Naive thymus-derived CD8-positive, alpha-beta T cell (primary cell): ENCODE measurements at places on chromosomes 4 and X.

DNA sequence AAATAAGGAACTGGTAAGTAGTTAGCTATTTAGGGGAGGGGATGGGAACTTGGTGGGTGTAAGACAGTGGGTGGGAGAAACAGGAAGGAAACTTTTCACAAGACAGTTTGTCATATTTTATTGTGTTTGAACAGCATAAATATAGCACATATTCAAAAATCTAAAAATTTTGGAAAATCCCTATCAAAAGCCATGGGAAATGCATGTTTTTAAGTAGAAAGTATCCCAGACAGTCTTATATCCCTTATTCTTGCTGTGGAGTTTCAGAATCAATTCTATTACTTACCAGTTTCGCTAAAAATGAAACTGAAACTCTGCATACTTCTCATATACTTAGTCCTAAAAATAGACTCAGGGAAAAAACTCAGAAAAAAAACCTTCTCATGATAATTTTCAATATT lies 22.3 kb upstream of the RASGEF1B start:
- DNase-seq: no peak

GRCh38 chr4:80124246-80125211 lies 51.5 kb upstream of the ANTXR2 start:
- DNase-seq: no peak

DNA sequence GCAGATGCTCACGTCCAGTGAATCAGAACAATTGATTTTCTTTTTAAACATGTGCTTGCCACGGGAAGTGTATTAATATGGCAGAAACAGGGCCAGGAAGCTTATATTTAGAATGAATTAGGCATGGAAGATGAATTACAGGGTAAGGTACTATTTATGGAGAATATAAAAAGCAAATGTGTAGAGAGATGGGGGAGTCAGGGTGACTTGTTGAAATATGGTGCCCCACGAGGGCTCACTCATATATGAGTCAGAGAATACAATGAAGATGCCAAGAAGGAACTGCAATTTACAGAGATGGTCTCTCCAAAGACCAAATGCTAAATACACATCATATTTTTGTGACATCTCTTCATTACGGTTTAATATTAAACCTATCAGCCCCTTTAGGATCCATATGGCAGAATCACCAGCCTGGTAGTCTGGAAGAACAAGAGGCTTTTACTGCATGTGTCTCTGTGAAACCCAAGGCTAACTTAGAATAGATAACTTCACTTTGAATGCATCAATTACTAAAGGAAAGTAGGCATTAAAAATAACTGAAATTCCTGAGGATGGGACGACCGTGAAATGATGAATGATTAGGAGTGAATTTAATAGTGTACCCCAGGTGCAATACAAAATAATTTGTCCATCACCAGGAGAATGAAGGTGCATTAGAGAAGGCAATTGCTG lies 385.3 kb downstream of the ARHGAP24 start:
- DNase-seq: no peak

GRCh38 chrX:39900777-39901170 lies 197.0 kb downstream of the BCOR start:
- no peak for DNase-seq

DNA sequence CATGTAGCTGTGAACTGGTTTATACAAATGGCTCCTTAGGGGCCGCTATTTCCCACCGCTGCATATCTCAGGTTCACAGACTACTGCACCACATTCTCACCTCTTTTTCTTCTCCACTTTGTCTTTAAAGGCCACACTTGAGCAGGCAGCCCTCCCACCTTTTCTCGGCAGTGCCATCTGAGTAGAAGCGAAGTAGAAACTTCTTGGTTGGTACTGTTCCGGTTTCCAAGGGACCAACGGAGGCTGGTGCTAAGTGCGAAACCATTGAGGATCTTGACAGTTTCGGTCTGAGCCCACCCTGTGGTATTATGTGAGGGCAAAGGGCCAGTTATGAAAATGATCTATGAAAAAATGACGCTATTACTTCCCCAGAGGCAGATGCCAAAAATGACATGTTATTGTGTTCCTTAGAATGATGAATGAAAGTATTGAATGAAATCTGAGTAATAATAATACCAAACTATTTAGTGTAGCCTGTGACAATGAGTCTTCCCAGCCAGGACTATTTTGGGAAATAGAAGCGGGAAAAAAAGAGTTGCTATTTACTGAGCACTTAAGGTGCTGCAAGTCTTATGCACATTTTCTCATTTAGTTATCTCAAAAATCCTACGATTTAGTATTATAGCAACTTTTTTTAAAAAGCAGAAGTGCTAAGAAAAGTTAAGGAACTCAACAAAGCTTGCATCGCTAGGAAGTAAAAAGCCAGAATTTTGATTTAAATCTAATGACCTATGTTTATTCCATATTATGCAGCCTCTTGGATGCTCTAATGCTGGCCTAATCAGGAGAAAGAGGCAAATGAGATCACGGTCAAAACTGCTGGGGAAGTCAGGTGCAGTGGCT lies 29.6 kb upstream of the CHRNA9 start:
- DNase-seq: no peak

GRCh38 chr4:185711726-185712125 lies 100.3 kb downstream of the SORBS2 start:
- DNase-seq: no peak
